ENCODE measurements at places on chromosomes 11 and 22. TPM values are rescaled to one million over a fixed set of nuclear protein-coding genes. Genes with fewer than 3 reads are reported as not detected.

The TEX12 gene
- total RNA-seq, result 1.4 TPM

The IL10RA gene
- 12.1 TPM for total RNA-seq

The LRRC74B gene
- total RNA-seq, result not detected

DNA sequence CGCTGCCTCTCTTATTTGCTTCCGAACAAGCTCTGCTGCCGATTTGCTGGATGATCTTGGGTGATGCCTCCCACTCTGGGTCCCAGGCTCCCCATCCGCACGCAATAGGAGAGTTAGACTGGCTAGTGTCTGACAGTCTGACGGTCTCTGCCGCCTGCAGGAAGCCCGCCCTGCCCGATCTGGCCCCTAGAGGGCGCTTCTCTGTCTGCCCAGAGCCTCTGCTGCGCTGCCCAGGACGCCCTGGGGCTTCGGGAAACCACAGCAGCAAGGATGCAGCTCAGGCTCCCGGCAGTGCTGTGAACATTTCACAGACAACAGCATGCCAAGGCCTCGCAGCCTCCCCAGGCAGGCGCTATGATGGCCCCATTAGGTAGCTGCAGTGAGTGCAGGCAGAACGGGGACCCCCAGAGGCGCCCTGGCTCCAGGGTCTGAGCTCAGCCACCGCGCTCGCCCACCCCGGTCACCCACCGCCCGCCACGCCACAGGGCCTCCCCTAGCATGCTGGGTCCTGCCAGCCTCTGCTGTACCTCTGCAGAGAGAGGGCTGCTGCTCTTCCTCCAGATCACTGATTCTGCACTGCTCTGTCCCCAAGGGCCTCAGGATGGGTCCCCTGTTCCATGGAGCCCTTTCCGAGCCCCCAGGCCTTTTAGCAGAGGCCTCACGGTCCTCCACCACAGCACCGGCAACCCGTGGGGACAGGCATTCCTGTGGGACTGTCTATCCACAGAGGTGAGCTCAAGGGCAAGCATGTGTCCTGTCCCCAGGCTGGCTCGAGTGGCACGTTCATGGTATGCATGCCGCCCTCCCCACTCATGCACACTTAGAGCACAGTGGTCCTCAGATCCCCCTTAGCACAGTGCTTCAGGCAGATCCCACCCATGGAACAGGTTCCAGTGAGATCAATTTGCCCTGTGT is 4.3 kb upstream of the BAIAP2L2 start:
- DNase-seq, result peak; percentile 96

The SLC17A6 gene
- total RNA-seq, result not detected

The WBP2NL gene
- 1.2 TPM for total RNA-seq

The TEX54 gene
- not detected for total RNA-seq

DNA sequence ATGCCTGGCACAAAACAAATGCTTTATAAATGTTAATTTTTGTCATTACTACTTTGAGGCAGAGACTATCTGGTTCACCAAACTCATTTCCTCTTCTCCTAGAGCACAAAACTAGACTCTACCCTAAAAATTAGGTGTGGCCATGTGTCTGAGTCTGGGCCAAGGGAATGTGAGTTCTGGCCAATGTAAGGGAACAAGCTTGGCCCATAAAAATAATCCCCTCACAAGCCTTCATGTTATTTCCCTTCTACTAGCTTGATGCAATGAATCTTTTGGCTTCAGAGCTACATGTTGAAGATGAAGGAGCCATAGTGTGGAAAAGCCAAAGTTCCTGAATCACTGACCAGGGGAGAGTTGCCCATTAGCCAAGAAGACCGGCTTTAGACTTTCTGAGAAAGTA is 406.5 kb upstream of the CCDC90B start:
- DNase-seq, result no peak

The GUCY1A2 gene
- 34.1 TPM for total RNA-seq

DNA sequence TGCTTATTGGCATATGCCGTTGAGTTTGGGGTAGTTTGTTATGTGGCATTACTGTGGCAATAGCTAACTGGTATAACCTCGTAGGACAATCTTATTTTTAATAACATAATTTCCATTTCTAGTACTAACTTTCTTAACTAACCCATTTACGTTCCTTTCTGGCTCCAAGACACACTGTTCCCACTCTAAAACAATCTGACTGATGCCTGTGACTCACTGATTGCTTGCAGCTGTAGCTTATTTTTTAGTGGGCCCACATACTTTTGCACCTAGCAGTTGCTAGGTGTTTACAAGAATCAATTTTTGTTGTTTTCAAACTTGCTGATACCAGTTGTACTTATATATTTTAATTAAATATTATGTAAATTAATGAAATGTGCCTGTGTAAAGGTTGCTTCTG is 52.2 kb downstream of the FAT3 start:
- no peak for DNase-seq

DNA sequence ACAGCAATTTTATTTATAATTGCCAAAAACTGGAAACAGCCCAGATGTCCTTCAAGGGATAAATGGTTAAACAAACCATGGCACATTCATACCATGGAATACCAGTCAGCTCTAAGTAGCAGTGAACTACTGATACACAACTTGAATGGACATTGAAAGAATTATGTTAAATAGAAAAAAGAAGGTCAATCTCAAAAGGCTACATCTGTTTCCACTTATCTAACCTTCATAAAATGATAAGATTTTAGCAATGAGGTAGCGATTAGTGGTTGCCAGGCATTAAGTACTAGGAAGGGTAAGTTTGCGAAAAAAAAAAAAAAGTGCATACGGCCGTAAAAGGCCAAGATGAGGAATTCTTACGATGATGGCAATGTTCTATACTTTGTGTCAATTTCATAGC is 738.7 kb upstream of the ANO3 start:
- no peak for DNase-seq

DNA sequence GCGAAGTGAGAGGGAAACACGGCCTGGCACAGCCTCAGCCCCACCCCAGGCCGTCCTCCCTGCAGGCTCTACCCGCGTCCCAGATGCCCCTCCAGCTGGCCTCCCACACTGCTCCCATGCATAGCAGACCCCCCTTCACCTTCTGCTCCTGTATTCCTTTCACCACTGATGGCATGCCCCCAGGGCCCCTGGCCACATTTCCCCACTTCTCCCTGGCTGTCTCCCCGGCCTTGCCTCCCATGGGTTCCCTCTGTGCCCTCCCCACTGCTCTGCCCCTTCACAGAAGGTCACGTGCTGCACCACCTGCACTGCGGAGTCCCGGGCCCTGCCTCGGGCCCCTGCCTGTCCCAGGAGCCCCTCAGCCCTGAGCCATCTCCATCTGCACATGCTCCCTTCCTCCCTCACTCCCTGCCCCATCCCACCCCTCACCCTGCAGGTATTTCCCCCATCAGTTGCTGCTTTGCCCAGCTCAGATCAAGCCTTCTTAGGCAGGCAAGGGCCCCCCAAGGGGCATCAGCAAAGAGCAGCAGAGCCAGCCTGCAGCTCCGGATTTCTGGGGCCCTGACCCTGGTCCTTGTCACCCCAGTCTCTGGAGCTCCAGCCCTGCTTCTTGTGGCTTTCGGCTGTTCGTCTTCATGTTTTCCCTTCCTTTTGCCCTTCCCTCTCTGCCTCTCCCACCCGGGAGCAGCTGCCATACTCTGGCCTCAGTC is 46.4 kb downstream of the GAB4 start:
- no peak for DNase-seq

The GP1BB gene
- 0.83 TPM for total RNA-seq
